ENCODE measurements at places on chromosomes 4 and X.

GRCh38 chrX:69027181-69028005 lies 137.9 kb downstream of the PJA1 start:
- no peak for DNase-seq

GRCh38 chrX:7068939-7069367 lies 78.6 kb upstream of the STS start:
- DNase-seq = no peak

- DNase-seq = no peak
Observed at GRCh38 chr4:151905197-151905596, 144.4 kb upstream of the GATB start.

DNA sequence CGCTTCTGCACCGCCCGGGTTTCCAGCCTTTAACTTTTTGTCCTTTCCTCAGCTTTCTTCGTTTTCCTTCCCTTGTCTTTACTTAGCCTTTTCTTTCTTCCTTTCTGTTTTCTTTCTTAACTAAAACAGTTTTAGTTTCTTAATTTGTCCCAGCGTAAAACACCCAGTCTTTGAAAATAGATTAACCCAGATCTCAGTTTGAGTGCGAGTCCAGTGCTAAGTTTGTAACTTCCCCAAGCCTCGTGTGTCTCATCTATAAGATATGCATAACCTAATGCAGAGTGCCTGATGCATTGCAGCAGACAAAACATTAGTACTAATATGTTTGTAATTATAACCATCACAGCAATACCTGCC lies 460 bp upstream of the GEMIN8 start:
- DNase-seq = no peak

DNA sequence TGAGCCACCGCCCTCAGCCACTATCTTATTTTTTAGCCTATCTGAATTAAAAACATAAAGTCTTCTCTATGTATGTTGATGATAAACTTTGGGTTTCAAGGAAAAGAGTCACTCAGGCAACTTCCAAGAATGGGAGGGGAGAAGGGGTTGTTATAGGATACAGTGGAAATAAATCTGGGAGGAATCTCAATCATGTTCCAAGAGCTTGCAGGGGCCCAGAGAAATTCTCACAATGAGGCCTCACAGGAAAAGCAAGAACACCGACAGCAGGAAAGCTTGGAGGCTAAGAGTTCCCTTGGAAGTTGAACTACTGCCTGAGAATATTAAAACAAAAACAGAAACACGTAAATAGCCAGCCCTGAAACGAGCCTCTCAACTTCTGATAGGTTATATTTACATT lies 384.6 kb upstream of the IGFBP7 start:
- no peak for DNase-seq

- DNase-seq = no peak
Observed at GRCh38 chr4:127936974-127937373, 28.0 kb downstream of the MFSD8 start.

GRCh38 chr4:187908079-187908561 lies 87.5 kb upstream of the ZFP42 start:
- DNase-seq = no peak

- DNase-seq = no peak
Observed at GRCh38 chrX:130885996-130886395, 17.0 kb downstream of the ENOX2 start.

DNA sequence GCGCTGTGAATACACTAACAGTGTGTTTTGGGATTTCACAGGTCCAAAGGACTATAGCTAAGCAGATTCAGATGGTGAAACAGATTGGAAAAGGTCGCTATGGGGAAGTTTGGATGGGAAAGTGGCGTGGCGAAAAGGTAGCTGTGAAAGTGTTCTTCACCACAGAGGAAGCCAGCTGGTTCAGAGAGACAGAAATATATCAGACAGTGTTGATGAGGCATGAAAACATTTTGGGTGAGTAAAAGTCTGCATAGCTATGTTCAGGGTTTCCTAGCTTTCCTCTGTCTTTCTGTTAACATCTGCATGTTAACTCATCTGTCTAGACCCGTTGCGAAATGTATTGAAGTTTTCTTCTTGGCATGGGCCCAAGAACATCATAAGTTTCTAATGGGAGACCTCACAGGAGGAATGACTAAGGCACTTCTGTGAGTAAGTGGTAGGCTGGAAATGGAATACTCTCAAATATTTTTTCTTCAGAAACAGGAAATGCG lies 372.1 kb downstream of the BMPR1B start:
- DNase-seq = no peak

- no peak for DNase-seq
Observed at GRCh38 chr4:1299301-1299860, 9.7 kb downstream of the MAEA start.

DNA sequence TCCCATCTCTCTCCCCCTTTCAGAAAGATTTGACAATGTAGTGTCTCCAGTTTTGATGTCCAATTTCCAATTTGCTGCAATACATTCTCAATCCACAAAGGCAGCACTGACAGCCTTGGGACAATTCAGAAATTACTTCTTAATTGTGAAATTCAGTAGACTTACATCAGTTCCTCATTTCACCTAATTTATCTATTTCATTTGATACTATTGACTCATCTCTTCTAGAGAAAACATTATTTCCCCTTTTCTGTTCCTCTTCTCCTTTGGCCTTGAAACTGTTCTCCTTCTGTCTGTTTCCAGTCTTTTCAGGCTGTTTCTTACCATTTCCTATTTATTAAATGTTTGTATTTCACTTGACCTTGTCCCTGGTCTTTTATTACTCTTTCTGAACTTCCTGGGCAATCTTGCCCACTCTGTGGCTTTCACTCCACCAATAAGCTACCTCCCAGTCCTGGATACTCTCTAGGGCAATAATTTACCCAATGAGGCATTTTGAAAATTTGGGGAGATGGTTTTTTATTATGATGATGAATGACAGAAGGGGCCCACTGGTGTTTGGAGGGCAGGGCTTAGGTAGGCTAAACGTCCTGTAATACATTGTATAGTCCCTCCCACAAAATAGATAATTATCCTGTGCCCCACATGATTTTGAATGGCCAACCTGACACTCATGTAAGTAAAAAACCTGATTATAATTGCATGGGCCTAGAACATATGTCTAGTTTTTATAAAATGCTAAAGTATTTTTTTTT lies 498.0 kb upstream of the BOD1L1 start:
- DNase-seq = no peak

GRCh38 chr4:123643691-123644090 lies 247.1 kb downstream of the SPRY1 start:
- DNase-seq = no peak

DNA sequence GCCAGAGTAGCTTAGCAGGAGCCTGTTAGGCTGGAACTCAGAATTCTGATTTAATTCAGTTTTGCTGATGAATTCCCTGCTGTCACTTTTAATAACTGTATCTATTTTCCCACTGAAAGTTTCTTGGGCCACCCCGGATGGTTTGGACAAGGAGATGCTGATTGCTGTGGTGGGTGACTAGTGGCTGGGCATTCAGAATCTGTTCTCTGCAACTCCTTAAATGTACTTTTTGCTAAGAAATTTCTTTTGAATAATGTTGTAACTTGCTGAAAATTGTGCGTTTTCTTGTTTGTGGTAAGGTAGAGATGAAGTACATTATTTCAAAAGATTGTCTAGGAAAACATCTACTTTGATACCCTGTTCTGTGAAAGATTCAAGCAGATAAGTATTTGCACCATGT lies 2.4 kb downstream of the TLL1 start:
- no peak for DNase-seq

DNA sequence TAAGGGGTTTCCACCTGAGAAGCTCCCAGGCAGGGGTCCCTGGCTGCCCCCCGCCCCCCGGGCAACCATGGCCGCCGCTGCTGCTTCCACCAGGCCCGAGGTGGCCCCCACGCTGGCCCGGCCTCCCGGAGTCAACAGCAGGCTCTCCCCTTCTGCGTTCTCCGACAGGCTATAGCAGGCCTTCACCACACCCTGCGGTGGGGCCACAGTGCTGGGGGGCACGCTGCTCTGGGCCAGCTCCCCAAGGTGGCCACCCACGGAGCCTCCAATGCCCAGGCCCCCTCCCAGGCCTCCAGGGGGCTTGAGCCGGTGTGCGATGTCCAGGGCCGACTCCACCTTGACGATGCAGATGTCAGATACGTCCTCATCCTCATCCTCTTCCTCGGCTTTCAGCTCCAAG lies 72.5 kb downstream of the UBE2K start:
- no peak for DNase-seq

GRCh38 chr4:105542039-105542438 lies 10.4 kb upstream of the ARHGEF38 start:
- no peak for DNase-seq

GRCh38 chr4:171814545-171814944 lies 1.3 kb downstream of the GALNTL6 start:
- no peak for DNase-seq

DNA sequence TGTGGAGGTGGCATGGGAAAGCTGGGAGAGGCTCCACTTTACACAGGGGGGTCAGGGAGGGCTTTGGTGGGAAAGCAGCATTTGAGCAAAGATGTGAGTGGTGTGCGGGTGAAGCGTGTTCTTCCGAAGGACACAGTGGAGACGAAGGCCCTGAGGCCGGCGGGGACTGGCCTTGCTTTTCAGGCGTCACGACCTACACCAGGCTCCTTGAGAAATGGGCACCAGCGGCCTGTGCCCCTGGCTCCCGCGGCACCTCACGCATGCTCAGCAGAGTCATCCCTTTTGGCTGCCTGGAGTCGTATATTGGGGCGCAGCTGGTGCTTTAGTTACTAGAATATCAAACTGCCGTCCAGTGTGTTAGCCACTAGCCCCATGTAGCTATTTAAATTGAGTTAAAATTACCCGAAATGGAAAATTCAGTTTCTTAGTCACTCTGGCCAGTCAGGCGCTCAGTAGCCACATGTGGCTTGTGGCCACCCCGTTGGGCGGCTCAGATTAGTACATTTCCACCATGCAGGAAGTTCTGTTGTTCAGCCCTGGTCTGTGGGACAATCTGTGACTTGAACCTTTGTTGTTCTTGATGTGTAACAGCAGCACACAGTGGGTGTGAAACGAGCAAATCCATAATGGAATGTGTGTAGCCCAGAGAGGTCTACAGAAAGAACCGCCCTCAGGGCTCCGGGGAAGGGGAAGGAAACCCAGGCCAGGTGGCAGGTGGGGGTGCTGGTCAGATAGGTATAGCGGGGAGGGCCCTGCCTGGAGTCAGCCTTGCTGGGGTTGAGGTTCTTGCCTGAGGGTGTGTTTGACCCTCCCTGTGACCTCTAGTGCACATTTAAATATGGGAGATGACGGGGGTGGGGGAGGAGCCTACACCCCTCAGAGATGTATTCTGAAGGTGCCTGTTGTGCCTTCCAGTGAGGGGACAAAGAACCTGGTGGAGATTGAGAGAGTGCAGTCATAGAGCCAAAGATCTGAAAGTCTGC lies 30.4 kb downstream of the TBC1D14 start:
- no peak for DNase-seq
